ENCODE measurements at places on chromosomes 2 and 18. TPM values are rescaled to one million over a fixed set of nuclear protein-coding genes. Genes with fewer than 3 reads are reported as not detected.

The UCN gene
- total RNA-seq, result 1.2 TPM

The MC4R gene
- total RNA-seq, result not detected

The PDCL3 gene
- 32.9 TPM for total RNA-seq

The DCDC2C gene
- 0.38 TPM for total RNA-seq

The GAREM2 gene
- total RNA-seq, result 5.6 TPM

The SERPINB4 gene
- 0.08 TPM for total RNA-seq

The FSIP2 gene
- not detected for total RNA-seq

The ARHGAP28 gene
- total RNA-seq, result 0.02 TPM

The SP5 gene
- total RNA-seq, result 0.06 TPM

The SPATA3 gene
- not detected for total RNA-seq

The TEKT4 gene
- not detected for total RNA-seq

The MOCOS gene
- total RNA-seq, result 2.7 TPM

The LIMS3 gene
- total RNA-seq, result not detected

The VAMP5 gene
- total RNA-seq, result not detected

The ACMSD gene
- total RNA-seq, result not detected

The FIGN gene
- total RNA-seq, result 2.0 TPM

The SNORC gene
- total RNA-seq, result 9.6 TPM

The KANSL1L gene
- total RNA-seq, result 0.62 TPM

The LAMA1 gene
- total RNA-seq, result 0.06 TPM

The PROKR1 gene
- total RNA-seq, result not detected

The C2orf81 gene
- 3.0 TPM for total RNA-seq

The ZFP36L2 gene
- 38.8 TPM for total RNA-seq

The TMEM178A gene
- total RNA-seq, result 0.21 TPM

The PDE11A gene
- total RNA-seq, result 0.38 TPM

The CWC22 gene
- total RNA-seq, result 10.7 TPM

The ERBB4 gene
- not detected for total RNA-seq

The MC5R gene
- total RNA-seq, result not detected

The SLC11A1 gene
- total RNA-seq, result 0.26 TPM

The COX5B gene
- 310 TPM for total RNA-seq

The VIL1 gene
- total RNA-seq, result 0.20 TPM

The SESTD1 gene
- 16.3 TPM for total RNA-seq

The SIX3 gene
- 1.9 TPM for total RNA-seq

The MYO5B gene
- total RNA-seq, result 9.4 TPM

The NAT8 gene
- total RNA-seq, result not detected

The RUFY4 gene
- not detected for total RNA-seq

The DSC2 gene
- 1.2 TPM for total RNA-seq

The SERPINB2 gene
- not detected for total RNA-seq

The TMEM169 gene
- total RNA-seq, result 0.59 TPM

The GPR35 gene
- total RNA-seq, result 0.50 TPM

The RESP18 gene
- not detected for total RNA-seq

The SLC5A6 gene
- 62.9 TPM for total RNA-seq

The UGT1A4 gene
- 0.12 TPM for total RNA-seq

The GPR45 gene
- not detected for total RNA-seq

The CXCR2 gene
- not detected for total RNA-seq

The CERKL gene
- total RNA-seq, result 0.15 TPM

The SIX2 gene
- 0.97 TPM for total RNA-seq

The PPP1R1C gene
- 2.6 TPM for total RNA-seq

The RSAD2 gene
- total RNA-seq, result 0.53 TPM

The TUBB8B gene
- total RNA-seq, result not detected

The GALNT3 gene
- not detected for total RNA-seq

The COLEC12 gene
- total RNA-seq, result 0.03 TPM

The HAAO gene
- total RNA-seq, result not detected

The RBM44 gene
- 0.23 TPM for total RNA-seq

The ASPRV1 gene
- 0.23 TPM for total RNA-seq

The TIMM21 gene
- 51.3 TPM for total RNA-seq

The DSG1 gene
- total RNA-seq, result not detected

The ERICH2 gene
- not detected for total RNA-seq

The LOXHD1 gene
- total RNA-seq, result not detected

The TUBA4B gene
- 0.28 TPM for total RNA-seq
